Activated T-cell treated with anti-CD3 and anti-CD28 coated beads, Interleukin-2, amount 50 U/mL, for 72 hours (primary cell): ENCODE measurements at places on chromosomes 11 and 22. TPM values are rescaled to one million over a fixed set of nuclear protein-coding genes. Genes with fewer than 3 reads are reported as not detected.

Gene MRGPRX4
- total RNA-seq: not detected

Gene APOBEC3C
- 147 TPM for total RNA-seq

GRCh38 chr22:17548756-17549035 lies 14.6 kb upstream of the SLC25A18 start:
- H3K4me3 ChIP-seq: no peak overlapping the region
- H3K27me3 ChIP-seq: no peaks in the 10 kb centered on the region
- no peaks in the 10 kb centered on the region for H3K36me3 ChIP-seq
- H3K27ac ChIP-seq: no peak overlapping the region

Gene RAB36
- total RNA-seq: 0.14 TPM

GRCh38 chr11:80362563-80363340 lies 921.9 kb upstream of the TENM4 start:
- DNase-seq: no peak
- no peaks in the 10 kb centered on the region for H3K4me1 ChIP-seq
- no peaks in the 10 kb centered on the region for H3K27me3 ChIP-seq
- H3K4me3 ChIP-seq: no peak overlapping the region
- no peak overlapping the region for H3K27ac ChIP-seq

Gene TRIM34
- total RNA-seq: 9.0 TPM

Gene OR52A1
- not detected for total RNA-seq

- no peak for DNase-seq
- no peaks in the 10 kb centered on the region for H3K4me1 ChIP-seq
- H3K27me3 ChIP-seq: no peaks in the 10 kb centered on the region
- no peaks in the 10 kb centered on the region for H3K36me3 ChIP-seq
These were observed 114.4 kb downstream of the NCAM1 start for GRCh38 chr11:113075586-113076095.

Gene KRTAP5-1
- total RNA-seq: not detected

DNA sequence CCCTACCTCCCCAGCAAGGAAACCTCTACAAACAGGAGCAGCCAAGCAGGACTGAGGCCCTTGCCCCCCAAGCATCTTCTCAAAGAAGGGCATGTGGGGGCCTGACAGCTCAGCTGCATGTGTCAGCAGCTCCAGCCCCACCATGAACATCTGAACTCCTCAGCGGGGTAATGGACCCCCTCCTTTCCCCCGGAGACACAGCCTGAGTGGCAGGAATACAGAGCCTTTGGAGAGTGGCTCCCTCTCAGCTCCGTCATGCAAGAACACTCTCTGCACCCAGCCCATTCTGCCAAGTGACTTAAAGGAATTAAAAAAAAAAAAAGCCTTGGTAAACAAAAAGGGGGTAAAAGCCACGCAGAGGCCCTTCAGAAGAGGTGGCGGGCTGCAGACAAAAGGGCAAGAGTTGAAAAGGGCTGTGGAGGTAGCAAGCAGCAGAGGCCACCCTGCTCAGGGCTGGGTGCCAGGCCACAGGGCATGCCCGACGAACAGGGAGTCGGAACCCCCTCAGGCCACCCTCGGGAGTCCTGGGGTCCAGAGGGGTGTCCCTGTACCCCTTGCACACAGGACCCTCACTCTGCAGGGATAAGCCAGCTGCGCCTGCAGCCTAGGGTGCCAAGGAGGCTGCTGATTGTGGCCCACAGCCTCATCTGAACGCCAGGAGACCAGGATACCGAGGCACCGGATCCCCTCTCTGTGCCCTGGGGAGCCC lies 62.5 kb downstream of the MACROD1 start:
- H3K36me3 ChIP-seq: no peaks in the 10 kb centered on the region
- no peaks in the 10 kb centered on the region for H3K27me3 ChIP-seq
- H3K27ac ChIP-seq: no peak overlapping the region
- H3K4me1 ChIP-seq: no peaks in the 10 kb centered on the region

DNA sequence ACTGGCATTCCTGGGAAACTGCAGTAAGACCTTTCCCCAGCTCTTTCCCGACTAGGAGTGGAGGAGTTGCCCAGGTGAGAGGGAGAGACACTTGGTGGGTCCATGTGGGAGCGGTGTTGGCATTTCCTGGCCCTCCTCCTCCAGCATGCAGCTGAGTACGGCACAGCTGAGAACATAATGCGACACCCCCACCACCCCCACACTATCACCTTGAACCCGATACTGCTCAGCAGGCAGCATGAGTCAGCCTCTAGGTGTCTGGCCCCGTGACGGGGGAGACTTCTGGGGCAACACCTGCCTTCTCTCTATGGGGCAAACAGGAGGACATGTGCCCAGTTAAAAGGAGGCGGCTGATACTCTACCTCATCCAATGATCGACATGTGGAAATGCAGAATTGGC lies 64.4 kb downstream of the PKNOX2 start:
- H3K27ac ChIP-seq: no peak overlapping the region
- peaks cover 4% of the 10 kb centered on the region for H3K27me3 ChIP-seq
- H3K4me1 ChIP-seq: no peaks in the 10 kb centered on the region
- H3K36me3 ChIP-seq: no peaks in the 10 kb centered on the region
- H3K4me3 ChIP-seq: no peak overlapping the region

GRCh38 chr11:112518371-112518770 lies 257.7 kb upstream of the PLET1 start:
- no peak overlapping the region for H3K27ac ChIP-seq
- H3K36me3 ChIP-seq: no peaks in the 10 kb centered on the region
- no peak for DNase-seq
- no peak overlapping the region for H3K4me3 ChIP-seq

DNA sequence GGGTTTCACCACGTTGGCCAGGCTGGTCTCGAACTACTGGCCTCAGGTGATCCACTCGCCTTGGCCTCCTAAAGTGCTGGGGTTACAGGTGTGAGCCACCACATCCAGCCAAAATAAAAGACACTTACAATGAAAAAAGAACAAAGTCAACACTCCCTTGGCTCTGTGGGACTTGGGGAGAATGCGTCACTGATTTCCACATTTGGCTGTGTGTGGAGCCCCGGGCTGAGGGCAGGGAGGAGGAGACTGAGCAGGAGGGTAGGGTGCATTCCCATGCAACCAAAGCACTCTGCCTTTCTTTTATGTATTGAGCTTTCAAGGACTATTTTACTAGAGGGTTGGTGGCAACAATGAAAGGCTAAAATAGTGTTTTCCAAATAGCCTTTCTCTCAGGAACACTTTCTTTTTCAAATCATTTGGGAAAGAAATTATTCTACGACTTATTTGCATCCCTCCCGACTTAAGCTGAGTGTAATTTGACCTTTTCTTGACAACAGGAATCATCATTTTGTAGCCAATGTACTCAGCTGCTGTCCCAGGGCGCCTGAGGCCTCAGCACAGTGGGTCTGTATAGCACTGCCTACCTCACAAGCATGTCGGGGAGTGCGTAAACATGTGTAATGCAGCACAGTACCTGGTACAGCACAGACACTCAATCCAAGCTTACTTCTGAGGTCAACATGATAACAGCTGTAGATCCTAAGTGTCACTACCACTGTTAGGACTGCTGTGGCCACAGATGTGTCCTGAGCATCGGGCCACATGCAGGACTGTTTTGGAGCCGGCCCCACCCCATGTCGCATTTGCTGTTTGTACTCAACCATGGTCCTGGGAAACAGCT lies 10.1 kb upstream of the SERPIND1 start:
- no peak overlapping the region for H3K4me3 ChIP-seq
- no peak for DNase-seq
- H3K27ac ChIP-seq: no peak overlapping the region
- H3K4me1 ChIP-seq: no peaks in the 10 kb centered on the region
- no peaks in the 10 kb centered on the region for H3K27me3 ChIP-seq

- no peaks in the 10 kb centered on the region for H3K36me3 ChIP-seq
- H3K4me1 ChIP-seq: peaks cover 6% of the 10 kb centered on the region
- DNase-seq: no peak
- no peaks in the 10 kb centered on the region for H3K27me3 ChIP-seq
These were observed 7.0 kb downstream of the LMF2 start for GRCh38 chr22:50500452-50500851.

GRCh38 chr11:124069429-124070401 lies 28.6 kb upstream of the OR10G7 start:
- peak; percentile 51 for DNase-seq
- H3K27ac ChIP-seq: no peak overlapping the region
- peak overlapping the region; percentile 69 for H3K4me3 ChIP-seq
- no peaks in the 10 kb centered on the region for H3K36me3 ChIP-seq
- H3K27me3 ChIP-seq: peaks cover 31% of the 10 kb centered on the region

- no peak overlapping the region for H3K4me3 ChIP-seq
- no peaks in the 10 kb centered on the region for H3K36me3 ChIP-seq
- no peak overlapping the region for H3K27ac ChIP-seq
- DNase-seq: no peak
- no peaks in the 10 kb centered on the region for H3K27me3 ChIP-seq
- no peaks in the 10 kb centered on the region for H3K4me1 ChIP-seq
These were observed 137.1 kb downstream of the TRPC6 start for GRCh38 chr11:101446726-101447125.

- H3K36me3 ChIP-seq: no peaks in the 10 kb centered on the region
- H3K4me3 ChIP-seq: no peak overlapping the region
- H3K4me1 ChIP-seq: peaks cover 4% of the 10 kb centered on the region
- no peak for DNase-seq
- H3K27me3 ChIP-seq: no peaks in the 10 kb centered on the region
These were observed 12.3 kb downstream of the PRR33 start for GRCh38 chr11:1879342-1879940.

DNA sequence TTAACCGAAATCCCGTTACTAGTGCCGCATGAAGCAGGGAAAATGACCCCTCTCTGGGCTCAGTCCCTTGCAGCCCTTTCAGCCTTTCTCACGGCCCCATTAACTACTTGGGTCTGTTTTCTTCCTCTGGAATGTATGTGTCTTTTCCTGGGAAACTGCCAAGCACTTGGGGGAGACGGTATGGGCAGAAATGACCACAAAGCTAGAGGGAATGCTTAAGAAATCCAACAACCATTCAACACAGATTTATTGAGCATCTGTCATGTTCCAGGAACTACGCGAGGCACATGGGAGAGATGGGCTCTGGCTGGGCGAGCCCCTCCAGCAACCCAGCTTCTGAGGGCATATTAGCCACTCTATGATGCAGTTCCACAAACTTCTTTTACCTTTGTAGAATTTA lies 462.6 kb downstream of the BUD13 start:
- no peaks in the 10 kb centered on the region for H3K4me1 ChIP-seq
- H3K36me3 ChIP-seq: peaks cover 2% of the 10 kb centered on the region
- H3K27me3 ChIP-seq: peaks cover 5% of the 10 kb centered on the region

DNA sequence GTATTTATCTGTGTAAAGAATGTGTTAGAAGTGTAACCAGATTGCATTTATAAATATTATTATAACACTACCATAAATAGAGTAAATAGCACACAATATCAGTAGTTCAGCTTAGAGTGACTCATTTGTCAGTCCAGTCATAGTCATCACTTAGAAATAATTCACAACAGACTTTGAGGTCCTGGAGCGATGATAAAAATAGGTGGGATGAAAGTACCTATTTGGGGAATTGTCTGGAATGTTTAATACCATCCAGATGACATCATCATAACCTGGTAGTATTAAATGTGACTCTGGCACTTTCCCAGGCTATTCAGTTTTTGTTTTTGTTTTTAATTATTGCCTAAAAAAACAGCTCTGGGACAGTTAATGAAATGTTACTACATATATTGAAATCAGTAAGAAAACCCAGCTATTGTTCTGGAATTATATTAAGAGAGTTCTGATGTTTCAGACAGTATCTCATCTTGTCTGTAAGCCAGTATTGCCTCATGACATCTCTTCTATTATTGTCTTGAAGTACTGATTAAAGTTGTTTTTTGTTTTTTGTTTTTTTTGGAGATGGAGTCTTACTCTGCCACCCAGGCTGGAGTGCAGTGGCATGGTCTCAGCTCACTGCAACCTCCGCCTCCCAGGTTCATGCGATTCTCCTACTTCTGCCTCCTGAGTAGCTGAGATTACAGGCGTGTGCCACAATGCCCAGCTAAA lies 74.8 kb downstream of the SIK2 start:
- DNase-seq: no peak
- peaks cover 9% of the 10 kb centered on the region for H3K4me1 ChIP-seq
- H3K27me3 ChIP-seq: no peaks in the 10 kb centered on the region
- no peak overlapping the region for H3K4me3 ChIP-seq

Gene OR52H1
- not detected for total RNA-seq

Gene IGSF9B
- total RNA-seq: 81.8 TPM

GRCh38 chr11:27158456-27159334 lies 118.1 kb downstream of the BBOX1 start:
- no peaks in the 10 kb centered on the region for H3K27me3 ChIP-seq
- DNase-seq: peak; percentile 6
- H3K4me1 ChIP-seq: no peaks in the 10 kb centered on the region
- no peaks in the 10 kb centered on the region for H3K36me3 ChIP-seq

DNA sequence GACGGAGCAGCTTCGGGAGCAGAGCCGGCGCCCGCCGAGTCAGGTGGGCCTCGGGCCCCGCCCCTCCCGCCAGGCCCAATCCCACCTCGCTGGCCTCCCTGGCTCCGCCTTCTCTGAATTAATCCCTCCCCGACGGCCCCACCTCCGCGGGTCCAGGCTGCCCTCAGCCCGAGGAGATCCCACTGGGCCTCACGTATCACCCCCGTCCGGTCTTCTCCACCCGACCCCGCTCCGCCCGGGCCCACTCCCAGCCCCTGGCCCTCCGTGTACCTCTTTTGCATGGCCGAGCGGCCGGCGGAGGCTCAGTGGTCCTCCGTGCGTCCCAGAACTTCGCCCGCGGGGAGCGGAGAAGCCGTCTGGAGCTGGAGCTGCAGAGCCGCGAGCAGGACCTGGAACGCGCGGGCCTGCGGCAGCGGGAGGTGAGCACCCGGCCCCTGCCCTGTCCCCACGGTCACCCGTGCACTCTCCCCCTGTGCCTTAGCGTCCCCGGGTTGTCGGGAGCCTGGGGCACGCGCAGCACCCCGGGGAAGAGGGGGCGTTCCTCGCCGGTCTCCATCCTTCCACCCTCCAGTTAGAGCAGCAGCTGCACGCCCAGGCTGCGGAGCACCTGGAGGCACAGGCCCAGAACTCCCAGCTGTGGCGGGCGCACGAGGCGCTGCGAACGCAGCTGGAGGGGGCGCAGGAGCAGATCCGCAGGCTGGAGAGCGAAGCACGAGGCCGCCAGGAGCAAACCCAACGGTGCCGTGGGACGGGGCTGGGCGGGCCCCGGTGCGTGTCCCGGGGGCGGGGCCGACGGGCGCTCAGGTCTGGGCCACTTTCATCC lies 2.2 kb upstream of the CD151 start:
- peaks cover 39% of the 10 kb centered on the region for H3K4me1 ChIP-seq
- H3K27ac ChIP-seq: no peak overlapping the region
- no peaks in the 10 kb centered on the region for H3K36me3 ChIP-seq
- peak overlapping the region; percentile 74 for H3K4me3 ChIP-seq
- peaks cover 36% of the 10 kb centered on the region for H3K27me3 ChIP-seq
- peak; percentile 78 for DNase-seq

DNA sequence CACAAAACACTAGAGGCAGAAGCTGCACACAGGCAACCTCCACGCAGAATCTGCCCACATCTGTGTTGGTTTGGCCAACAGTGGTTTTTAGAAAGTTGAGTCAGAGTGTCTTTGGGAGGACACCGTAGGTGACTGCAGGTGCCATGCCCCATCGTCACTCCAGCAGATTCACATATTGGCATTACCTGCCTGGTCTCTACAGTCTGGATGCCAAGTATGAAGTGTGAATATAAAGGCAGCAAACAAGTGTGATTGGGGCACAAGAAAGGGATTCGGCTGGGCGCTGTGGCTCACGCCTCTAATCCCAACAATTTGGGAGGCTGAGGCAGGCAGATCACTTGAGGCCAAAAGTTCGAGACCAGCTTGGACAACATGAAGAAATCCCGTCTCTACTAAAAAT lies 11.0 kb upstream of the FXYD2 start:
- H3K27me3 ChIP-seq: no peaks in the 10 kb centered on the region
- H3K36me3 ChIP-seq: no peaks in the 10 kb centered on the region
- H3K27ac ChIP-seq: no peak overlapping the region
- peaks cover 9% of the 10 kb centered on the region for H3K4me1 ChIP-seq
- H3K4me3 ChIP-seq: no peak overlapping the region
